Activated B cell treated with CpG ODN at 0.5 μM for 24 hours (primary cell): ENCODE measurements at places on chromosomes 4 and X.

DNA sequence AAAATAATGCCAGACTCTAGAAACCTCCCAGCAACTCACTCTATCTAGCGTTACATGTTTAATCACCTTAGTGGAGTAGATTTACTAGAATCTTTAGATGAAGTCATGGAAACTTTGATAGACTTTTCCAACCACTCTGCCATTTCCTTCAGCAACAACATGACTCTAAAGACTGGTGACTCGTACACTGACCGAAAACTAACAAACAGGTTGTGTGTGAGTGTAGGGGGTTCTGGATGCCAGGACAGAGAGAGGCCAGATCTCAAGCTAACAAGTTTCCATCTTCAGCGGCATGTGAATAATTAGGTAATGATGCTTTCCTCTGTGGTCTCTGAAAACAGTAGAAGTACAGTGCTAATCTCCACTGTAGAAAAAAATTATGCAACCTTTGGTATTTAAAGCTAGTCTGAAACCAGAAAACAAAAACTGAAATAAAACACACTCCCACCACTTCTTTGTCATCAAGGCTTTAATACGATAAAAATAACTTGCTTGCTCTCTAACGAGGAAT, 286.4 kb downstream of the PRDM5 start:
- no peak for DNase-seq

GRCh38 chr4:128155231-128155855, 94.2 kb downstream of the LARP1B start:
- DNase-seq, result no peak

- no peak for DNase-seq
These were observed 225.5 kb downstream of the PDGFC start for GRCh38 chr4:156746111-156746510.

DNA sequence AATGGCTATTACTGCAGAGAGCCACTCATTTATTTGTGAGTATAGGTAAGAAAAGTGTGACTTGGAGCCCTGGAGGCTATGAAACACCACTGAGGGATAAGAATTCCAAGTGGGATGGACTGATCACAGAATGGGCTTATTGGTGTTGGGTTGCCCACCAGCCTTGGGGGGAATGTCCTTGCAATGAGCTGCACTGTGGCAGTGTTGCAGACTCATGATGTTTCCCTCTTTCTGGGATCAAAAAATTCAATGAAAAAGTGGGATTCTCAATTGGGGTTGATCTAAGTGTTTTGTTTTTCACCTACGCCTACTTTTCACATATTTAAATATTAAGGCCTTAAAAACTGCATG, 1024.5 kb upstream of the PCDH10 start:
- DNase-seq, result no peak

DNA sequence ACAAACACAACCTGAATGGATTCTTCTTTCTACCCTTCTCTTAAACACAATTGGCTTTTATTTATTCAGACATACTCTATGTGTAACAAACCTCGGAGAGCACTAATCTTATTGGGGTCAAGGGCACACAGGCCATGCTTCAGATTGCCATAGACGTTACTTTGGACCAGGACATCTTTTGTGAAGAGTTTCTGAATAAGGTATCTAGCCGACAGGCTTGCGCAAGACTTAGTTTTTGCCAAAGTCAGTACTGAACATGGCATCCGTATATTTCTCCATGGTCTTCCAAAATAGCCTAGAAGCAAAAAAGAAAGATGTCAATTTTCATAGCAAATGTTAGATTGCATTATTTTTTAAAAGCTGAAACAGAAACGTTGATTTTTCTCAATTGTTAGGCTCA, 49.8 kb downstream of the BEND2 start:
- no peak for DNase-seq

- DNase-seq, result no peak
These were observed 82.2 kb upstream of the PCDH18 start for GRCh38 chr4:137614491-137614890.

GRCh38 chr4:44438687-44439086, 9.9 kb downstream of the KCTD8 start:
- DNase-seq, result no peak

DNA sequence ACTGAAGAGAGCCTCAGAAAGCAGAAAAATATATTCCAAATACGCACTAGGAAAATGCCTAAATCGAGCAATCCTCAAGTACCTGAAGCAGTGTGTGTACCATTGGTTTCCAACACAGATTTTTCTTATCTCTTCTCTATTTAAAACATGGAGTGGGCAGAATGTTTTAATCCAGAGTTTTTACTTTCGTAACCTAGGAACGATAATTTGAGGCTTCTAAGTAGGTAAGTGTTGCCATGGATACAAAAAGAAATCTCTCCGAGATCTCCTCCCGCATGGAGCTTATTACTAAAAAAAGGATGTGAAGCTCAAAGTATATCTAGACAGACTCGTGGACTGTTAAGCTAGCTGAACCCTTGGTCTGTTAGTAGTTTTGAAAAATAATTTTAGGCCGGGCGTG, 23.0 kb upstream of the OTUD4 start:
- no peak for DNase-seq

DNA sequence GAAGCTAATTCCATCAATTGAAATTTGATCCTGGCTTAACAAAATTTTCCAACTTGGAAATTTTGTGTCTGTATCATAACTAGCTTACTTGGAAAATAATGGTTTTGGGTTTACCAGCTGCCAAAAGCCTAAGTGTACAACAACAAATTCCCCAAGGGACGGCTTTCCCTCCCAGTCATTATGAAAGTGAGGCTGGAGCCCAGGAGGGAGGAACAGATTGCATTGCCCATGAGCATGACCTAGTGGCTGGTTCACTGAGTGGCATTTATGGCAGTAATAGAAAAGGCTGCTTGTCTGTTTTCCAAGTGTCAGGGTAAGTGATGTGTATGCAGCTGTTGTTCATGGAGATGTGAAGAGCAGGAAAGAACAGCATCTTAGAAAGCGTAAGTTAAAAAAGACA, 70.8 kb upstream of the HHIP start:
- no peak for DNase-seq

GRCh38 chrX:21933077-21933476, 7.4 kb upstream of the SMS start:
- no peak for DNase-seq

GRCh38 chr4:141569141-141569540, 67.2 kb upstream of the IL15 start:
- DNase-seq, result no peak

GRCh38 chr4:10619220-10619619, 65.3 kb downstream of the CLNK start:
- DNase-seq, result no peak

GRCh38 chrX:132491191-132491590, 2.4 kb upstream of the MBNL3 start:
- no peak for DNase-seq

DNA sequence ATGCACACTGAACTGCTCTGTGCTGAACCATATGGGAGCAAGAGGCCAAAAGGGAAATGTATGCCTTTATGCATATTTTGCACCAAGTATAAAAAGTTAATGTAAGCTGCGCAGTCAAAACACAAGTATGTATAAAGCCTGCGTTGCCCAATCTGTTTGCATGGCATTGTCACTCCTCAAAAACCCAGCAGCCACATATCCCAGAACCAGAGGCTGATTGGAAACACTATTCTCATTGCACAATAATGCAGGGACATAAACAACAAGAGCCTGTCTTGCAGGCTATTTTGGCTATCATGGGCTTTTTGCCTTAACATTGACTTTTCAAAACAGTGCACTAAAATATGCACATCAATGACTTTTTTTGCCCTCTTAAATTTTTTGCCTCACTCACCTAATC, 5.1 kb upstream of the ASB9 start:
- DNase-seq, result no peak

GRCh38 chrX:20531667-20532066, 265.0 kb upstream of the RPS6KA3 start:
- DNase-seq, result no peak

- DNase-seq, result no peak
These were observed 457.6 kb downstream of the KCTD8 start for GRCh38 chr4:43990963-43991362.

DNA sequence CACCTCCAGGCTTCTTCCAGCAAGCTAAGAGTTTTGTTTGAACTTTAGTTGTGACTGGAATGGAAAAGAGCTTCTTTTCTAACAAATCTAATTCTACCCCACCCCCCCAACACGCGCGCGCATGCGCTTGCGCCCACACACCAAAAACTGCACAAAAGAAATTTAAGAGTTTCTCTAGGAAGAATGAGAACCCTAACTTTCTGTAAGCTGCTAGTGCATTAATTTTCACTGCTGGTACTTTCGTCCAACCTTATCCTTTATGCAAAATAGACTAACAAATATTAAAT, 9.0 kb upstream of the INTU start:
- no peak for DNase-seq

DNA sequence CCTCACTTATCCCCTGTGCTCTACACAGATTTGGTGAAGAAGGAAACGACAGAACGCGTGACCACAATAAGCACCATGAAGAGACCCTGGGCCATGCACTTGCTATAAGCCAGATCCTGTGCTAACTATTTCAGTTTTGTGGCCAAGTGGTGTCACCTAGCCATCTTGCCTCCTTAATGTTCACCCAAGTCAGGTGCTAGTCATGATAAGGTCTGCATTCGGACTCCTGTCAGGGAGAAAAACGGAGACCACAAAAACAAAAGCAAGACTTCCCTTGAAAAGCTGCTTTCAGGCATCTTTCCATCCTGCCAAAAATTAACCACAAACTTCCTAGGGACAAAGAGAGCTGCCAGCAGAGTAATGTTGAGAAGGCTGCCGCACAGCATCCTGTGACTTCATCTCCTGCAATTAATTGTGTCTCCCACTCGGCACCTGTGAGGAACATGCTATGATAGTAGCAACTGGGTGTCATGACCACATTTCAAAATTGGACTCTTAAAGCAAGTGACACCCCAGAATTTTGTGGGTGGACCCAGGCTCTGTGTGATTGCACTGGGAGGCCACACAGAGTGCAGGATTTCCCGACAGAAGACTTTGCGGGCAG, 8.8 kb upstream of the IDS start:
- no peak for DNase-seq
